NCI-H1930 (cell line): ENCODE measurements at places on chromosomes 12 and 14.

- no peak for DNase-seq
Measured at GRCh38 chr12:108305520-108305919, 33.6 kb downstream of the CMKLR1 start.

GRCh38 chr12:121719926-121720414 is 7.4 kb downstream of the TMEM120B start:
- no peak for DNase-seq

- DNase-seq: no peak
Measured at GRCh38 chr14:56660677-56661389, 81.2 kb downstream of the TMEM260 start.

DNA sequence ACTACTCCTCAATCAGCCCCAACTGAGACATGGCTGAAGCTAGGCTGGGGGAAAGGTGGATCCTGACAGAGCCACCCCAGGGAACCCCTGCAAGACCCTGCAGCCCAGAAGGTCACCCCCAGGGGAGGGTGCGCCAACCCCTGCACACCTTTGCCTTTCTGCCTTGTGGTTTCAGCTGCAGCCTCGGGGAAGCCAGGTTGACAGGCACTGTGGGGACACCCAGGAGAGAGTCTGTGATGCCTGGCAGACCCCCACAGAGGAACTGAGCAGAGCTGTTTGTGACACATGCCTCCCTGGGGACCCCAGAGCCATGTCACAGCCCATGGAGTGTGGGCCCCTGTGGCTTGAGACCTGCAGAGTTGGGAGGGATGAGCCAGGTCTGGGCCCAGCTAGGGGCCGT is 11.8 kb upstream of the HHIPL1 start:
- no peak for DNase-seq

- no peak for DNase-seq
Measured at GRCh38 chr14:61187196-61187905, 93.8 kb downstream of the TMEM30B start.

- no peak for DNase-seq
Measured at GRCh38 chr12:76859611-76860010, 19.2 kb downstream of the CSRP2 start.

DNA sequence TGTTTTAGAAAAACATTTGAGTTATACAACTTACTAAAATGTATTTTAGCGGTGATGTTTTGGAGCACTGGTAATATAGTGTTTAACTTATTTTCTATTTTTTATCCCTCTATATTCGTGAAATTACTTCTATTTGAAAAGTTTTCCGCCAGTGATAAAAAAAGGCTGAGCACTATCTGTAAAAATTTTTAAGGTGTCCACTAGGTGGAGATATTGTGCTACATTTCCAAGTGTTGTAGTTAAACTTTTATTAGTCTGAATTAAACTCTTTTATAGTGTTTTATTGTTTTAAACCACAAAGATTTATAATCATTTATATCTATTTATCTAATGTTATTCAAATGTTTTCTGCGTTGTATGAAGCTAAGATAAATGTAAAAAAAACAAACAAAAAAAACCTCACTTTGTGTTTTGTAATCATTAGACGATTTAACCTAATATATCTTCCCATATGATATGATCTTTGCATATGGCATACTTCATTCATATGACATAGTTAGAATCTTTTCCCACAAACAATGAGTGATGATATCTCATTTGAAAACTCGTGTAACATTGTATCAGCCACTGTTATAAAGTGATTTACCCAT is 11.8 kb downstream of the ALG10B start:
- no peak for DNase-seq

- no peak for DNase-seq
Measured at GRCh38 chr12:1915082-1915968, 3.1 kb downstream of the CACNA2D4 start.

DNA sequence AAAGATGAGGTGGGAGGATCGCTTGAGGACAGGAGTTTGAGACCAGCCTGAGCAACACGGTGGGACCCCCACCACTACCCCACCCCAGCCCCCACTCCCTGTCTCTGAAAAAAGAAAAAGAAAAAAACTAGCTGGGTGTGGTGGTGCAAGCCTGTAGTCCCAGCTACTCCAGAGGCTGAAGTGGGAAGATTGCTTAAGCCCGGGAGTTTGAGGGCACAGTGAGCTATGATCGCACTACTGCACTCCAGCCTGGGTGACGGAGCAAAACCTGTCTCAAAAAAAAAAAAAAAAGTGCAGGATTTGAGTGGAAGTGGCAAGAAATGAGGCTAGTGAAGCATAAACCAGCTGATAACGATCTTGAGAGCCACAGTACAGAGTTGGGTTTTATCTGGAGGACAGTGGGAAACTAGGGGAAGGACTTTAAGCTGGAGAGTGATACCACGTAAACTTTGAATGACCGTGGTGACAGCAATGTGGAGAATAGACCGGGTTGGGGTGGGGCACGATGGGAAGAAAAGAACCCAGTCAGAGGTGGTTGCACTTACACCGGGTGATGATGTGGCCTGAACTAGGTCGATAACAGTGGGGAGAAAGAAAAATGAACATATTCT is 85.3 kb downstream of the TMEM260 start:
- DNase-seq: no peak

GRCh38 chr12:108649669-108650068 is 16.0 kb upstream of the SELPLG start:
- DNase-seq: no peak

- DNase-seq: no peak
Measured at GRCh38 chr12:21891751-21892217, 49.4 kb downstream of the ABCC9 start.

DNA sequence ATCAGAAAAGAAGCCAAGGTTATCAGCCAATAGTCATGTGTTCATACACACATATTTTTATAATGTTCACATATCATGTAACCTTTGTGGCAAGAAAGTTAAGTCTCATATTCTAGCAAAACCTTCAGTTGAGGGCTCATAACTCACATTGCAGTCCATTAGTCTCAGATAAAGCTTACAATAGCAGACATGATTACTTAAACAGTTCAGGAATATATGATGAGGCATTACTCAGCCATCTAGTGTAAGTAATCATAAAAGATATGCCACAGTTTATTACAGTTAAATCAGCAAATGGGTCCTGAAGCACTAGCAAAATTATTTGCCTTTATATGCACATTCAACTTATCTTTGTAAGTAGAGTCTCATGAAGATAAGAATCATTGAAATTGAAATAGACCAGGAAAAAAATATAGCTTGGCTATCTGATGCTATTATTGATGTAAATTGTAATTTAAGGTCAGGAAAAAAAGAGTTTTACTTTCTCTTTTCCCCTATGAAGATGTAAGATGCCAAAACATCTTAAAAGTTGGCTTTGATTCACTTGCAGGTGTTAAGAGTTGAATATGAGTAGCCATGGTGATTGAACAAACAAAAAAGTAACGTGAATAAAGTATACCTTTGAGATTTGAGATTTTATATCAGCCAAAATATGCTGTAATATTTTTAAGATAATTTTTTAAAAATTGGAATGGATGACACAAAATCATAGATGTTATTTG is 537.0 kb downstream of the SLC6A15 start:
- no peak for DNase-seq

DNA sequence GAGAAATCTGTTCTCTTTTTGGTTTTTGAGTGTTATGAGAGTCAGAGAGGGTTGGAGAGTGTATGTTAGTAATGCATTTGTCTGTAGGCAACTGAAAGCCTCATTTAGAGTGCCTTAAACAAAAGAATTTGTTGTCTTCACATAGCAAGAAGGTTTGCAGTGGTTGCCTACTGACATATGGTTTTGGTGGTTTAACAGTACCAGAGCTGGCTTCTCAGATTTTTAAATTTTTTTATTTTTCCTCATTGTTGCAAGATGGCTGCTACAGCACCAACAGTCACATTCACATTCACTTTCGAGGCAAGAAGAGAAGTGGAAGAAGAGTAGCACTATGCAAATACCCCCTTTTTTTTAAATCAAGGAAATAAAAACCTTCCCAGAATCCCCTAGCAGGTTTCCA is 106.5 kb downstream of the ADCK1 start:
- DNase-seq: no peak

GRCh38 chr12:124527861-124528561 is 39.4 kb downstream of the NCOR2 start:
- peak; percentile 26 for DNase-seq

GRCh38 chr12:62865937-62866336 is 69.0 kb downstream of the PPM1H start:
- DNase-seq: no peak

DNA sequence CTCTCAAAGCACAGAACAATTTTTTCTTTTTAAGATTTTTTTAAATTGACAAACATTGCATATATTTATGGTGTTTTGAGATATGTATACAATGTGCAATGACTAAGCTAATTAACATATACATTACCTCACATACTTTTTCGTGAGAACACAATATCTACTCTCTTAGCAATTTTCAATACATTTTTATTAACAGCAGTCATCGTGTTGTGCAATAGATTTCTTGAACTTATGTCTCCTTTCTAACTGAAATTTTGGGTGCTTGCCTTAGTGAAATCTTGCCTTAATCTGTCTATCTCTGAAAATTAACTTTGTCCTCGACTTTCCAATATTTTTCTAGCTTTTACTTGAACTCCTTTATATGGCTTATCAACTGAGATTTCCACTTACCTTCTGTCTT is 6.8 kb downstream of the OR10A7 start:
- DNase-seq: no peak

DNA sequence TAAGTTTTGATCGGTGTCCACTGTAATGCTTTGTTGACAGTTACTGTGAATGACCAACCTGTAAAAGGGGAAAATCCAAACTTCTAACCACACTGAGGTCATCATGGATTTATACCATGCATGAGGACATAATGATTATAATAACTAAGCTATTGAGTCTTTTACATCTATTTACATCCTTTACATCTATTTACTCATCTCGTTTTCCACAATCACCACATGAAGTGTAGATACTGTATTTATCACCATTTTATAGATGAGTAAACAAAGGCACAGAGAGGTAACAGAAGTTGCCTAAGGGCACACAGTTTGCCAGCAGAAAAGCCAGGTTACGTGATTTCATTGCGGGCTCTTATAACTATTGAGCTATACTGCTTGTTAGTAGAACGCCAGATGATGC is 27.9 kb upstream of the EID3 start:
- DNase-seq: no peak

DNA sequence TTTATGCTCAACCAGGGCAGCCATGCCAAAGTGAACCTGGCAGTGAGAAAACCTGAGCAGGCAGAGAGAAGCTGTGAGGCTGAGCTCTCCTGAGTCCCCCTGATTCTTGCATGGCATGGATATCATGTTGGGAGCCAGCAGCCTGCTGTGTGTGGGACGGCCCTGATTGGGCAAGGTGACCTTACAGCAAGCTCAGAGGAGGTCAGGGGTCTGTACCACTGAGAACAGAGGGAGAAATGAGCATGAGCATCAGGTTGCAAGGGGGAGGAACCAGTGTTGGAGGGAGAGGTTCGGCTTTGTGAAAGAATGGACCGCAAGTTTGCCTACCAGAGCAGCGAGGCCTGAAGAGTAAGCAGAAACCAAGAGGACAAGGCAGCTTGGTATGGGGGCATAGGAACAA is 59.1 kb upstream of the PTGR2 start:
- no peak for DNase-seq

- DNase-seq: no peak
Measured at GRCh38 chr14:23452237-23452636, 16.8 kb upstream of the MYH7 start.

- DNase-seq: no peak
Measured at GRCh38 chr12:100168562-100168961, 25.9 kb upstream of the BLTP3B start.

DNA sequence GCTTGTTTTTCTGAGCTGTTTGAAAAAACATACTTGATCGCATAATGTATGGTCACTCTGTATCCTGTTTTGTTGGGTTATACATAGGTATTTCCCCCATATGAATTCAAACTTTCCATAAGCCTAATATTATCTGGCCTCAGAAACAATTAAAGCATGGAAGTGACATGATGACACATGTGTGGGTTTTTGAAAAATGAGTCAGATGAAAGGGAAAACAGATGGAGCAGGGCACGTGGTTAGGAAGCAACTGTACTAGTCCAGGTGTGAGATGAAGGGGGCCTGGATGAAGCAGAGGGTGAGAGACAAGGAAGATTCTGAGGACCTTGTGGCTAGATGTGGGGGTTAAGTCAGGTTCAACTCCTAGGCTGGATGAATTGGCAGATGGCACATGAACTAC is 92.7 kb upstream of the DNM1L start:
- no peak for DNase-seq

DNA sequence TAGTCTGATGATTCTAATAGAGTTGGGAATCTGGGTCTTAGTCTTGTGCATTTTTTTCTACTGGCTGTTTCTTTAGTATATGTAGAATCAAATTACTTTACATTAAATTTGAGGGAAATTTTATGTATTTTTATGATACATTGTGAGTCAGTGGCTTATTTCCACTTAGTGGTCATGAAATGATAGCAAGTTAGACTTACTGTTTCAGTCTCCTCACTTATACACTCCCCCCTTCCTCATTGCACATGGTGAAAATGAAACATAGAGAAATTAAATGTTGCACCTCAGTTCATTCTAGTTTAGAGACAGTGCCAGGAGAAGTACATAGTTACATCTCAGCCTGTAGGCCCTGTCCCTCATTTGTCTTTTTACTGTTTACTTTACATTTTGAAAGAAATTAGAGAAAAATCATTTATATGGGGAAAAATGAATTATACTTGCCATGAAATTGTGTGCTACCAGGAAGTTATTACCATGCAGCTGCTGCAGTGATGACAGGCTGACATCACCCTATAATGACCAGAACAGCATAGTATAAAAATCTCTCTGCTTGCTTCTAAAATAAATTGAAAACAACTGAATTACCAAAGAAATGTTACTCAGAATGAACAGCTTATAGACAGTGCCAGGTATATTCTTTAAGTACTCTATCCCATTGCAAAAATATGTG is 113.2 kb downstream of the TRMT5 start:
- no peak for DNase-seq

DNA sequence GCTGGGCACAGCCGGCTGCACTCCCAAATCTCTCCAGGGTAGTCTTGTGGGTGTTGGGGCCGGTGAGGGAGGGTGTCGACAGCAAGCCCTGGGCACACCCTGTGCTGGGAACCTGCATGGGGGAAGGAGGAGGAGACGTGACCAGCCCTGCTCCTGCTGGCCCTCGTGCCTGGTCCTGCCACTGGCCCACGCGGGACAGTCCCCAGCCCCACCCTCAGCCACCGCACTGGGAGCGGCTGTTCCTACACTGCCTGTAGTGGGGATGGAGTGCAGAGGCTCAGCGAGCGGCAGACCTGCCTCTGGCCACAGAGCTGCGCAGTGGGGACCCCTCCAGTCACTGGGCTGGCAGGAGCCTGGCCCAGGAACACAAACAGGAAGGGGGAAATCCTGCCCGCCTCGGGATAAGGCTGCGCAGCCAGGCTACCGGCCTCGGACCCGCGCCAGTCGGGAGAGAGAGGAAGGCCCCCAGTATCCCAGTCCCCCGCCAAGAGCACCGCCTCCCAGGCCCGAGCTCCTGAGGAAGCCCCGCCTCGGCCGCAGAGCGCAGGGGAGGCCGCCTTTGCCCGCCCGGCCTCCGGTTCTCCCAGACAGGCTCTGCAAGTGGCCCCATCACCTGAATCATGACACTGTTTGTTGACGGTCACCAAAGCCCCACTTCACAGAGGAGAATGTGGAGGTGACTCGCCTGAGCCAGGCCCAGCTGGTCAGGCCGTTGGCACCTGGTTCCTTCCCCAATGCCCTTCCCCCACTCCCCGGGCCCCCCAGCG is 10.6 kb downstream of the AHNAK2 start:
- DNase-seq: no peak

GRCh38 chr12:69130064-69130463 is 109.3 kb upstream of the CPSF6 start:
- DNase-seq: no peak
